Diencephalon (tissue), 1 donor: ENCODE measurements at places on chromosomes 7 and 10. TPM values are rescaled to one million over a fixed set of nuclear protein-coding genes. Genes with fewer than 3 reads are reported as not detected.

The NRBF2 gene
- total RNA-seq: 20.1 TPM

The TSPAN12 gene
- 16.8 TPM for total RNA-seq

The TAC1 gene
- total RNA-seq: 89.5 TPM

The CDH23 gene
- total RNA-seq: 8.1 TPM

The OR9A2 gene
- total RNA-seq: 0.69 TPM

The ADAM22 gene
- total RNA-seq: 103 TPM

The EIF5AL1 gene
- 0.23 TPM for total RNA-seq

The GRID2IP gene
- total RNA-seq: 2.1 TPM

The FAM24B gene
- total RNA-seq: 6.9 TPM

The TEX36 gene
- not detected for total RNA-seq
